ENCODE measurements at places on chromosomes 12 and 14.

GRCh38 chr12:56864318-56864717, 69.9 kb downstream of the SDR9C7 start:
- DNase-seq = no peak

DNA sequence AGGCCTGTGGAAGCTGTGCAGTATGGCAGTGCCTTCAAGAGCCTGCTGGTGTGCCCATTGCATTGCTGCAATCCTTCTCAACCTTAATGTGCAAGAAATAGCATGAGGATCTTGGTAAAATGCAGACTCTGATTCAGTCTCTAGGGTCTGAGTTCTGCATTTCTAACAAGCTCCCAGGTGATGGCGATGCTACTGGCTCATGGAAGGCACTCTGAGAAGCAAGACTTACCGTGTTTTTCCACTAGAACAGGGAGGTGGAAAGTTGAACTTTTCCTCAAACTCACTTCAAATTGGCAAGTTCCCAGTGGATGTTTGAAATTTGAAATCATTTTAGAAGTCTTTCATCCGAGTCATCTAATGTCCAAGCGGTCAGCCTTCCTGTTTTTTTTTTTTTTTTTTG, 55.5 kb downstream of the MYRFL start:
- DNase-seq = peak; percentile 47

DNA sequence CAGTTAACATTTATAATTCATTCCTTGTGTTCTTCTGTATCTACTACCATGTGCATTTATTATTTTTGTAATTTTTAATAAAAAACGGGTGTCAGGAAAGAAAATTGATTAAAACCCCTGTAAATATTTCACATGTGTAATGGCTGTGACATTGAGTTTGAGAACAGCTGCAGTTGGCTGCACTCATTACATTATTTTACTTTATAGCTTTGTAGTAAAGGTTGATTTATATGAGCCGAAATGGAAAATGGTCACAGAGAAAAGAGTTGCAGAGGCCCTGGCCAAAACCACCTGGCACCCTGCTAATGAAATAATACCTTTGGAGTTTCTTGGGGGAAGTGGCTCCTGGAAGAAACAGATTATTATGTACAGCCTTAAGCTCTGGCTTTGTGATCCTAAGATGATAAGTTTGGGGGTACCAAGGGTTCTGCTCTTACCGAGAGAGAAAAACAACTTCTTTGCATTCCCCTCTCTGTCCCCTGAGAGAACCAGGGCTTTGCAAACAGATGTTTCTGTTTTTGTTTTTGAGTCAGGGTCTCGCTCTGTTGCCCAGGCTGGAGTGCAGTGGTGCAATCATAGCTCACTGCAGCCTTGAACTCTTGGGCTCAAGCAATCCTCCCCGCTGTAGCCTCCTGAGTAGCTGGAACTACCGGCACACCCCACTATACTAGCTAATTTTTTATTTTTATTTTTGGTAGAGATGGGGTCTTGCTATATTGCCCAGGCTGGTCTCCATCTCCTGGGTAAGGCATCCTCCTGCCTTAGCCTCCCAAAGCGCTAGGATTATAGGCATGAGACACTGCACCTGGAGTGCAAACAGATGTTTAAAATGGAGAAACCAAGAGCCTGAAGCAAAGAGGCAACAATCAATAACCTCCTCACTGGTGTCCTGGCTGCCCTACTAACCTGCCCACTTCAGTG, 9.7 kb upstream of the DYNLL1 start:
- DNase-seq = no peak

DNA sequence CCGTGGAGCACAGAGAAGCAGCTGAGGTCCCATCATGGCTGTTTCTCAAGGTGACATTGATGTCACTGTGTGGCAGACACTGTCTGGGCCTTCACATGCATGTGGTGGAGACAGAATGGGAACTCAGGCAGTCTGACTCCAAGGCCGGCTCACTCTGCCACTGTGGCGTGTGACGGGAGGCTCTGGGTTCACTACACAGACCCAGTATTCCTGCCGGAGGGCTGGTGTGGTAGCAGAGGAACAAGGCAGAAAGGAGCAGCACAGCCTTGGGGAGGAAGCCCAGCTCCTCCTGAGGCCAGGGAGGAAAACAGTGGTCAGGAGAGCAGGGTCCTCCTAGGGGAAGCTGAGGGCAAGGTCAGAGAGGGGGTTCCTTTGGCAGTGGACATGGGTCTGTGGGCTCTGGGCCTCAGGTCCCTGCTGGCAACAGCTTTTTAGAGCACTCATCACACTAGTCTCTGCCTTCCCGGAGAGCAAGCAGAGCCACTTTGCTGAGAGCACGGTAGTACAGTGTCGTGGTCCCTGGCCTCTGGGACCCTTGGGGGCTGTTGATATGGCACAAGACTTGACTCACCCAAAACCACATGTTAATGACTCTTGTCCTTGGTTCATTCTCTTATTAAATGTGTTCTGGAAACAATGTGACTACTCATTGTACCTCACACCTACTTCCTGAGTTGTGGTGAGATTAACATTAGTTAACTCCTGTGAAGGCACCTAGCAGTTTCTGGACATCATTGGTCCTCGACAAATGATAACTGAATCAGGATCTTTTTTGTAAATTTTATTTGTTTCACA, 21.3 kb downstream of the DCAF4 start:
- no peak for DNase-seq

DNA sequence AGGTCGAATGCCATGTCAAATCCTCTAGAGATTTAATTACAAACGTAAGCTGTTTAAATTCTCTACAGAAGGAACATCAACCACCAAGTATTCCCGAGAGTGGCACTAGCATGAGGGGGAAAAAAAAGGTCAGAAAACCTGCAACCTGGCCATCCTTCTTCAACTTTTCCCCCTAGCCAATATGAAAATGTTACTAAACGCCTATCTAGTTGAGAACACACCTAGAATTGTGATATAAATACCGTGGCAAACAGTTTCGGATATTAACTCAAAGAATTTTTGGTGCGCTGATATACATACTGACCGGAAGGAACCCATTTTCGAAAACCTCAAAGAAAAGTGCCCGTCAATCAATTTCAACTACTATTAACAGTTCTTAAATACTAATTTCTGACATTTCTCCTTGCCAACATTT, 1.8 kb downstream of the HNRNPC start:
- DNase-seq = no peak

GRCh38 chr14:70887207-70887681, 20.0 kb upstream of the PCNX1 start:
- DNase-seq = peak; percentile 43

- peak; percentile 24 for DNase-seq
Measured at GRCh38 chr12:4272424-4273272, 914 bp upstream of the CCND2 start.

- DNase-seq = peak; percentile 86
Measured at GRCh38 chr12:42135259-42135814, 9.3 kb downstream of the GXYLT1 start.

- DNase-seq = no peak
Measured at GRCh38 chr14:46384611-46385010, 267.0 kb downstream of the RPL10L start.

- DNase-seq = peak; percentile 83
Measured at GRCh38 chr12:11941606-11942337, 129.0 kb upstream of the BCL2L14 start.

GRCh38 chr12:22722779-22723178, 97.8 kb downstream of the ETNK1 start:
- no peak for DNase-seq

- DNase-seq = no peak
Measured at GRCh38 chr12:55931317-55931779, 386 bp downstream of the DGKA start.

- DNase-seq = no peak
Measured at GRCh38 chr14:75206190-75206589, 29.8 kb upstream of the TMED10 start.

GRCh38 chr12:24705741-24706358, 243.1 kb downstream of the BCAT1 start:
- DNase-seq = peak; percentile 35

DNA sequence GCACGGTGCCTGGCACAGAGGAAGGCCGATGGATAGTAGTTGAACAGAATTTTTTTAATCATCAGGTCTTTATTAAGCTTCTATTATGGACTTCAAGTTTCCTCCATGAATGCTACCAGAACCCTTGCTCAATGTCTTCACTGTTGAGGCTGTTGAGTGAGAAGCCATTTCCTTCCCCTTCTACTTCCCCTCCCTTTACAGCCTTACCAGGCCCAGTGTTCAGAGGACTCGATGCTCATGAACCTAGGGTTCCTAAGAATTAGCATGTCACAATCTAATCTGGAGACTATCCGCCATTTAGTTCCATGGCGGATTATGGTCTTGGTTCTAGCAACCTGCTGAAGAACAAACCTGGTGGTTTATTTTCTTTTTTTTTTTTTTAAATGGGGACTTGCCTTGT, 17.7 kb downstream of the ETV6 start:
- no peak for DNase-seq

- no peak for DNase-seq
Measured at GRCh38 chr14:76113691-76114090, 38.0 kb upstream of the GPATCH2L start.

DNA sequence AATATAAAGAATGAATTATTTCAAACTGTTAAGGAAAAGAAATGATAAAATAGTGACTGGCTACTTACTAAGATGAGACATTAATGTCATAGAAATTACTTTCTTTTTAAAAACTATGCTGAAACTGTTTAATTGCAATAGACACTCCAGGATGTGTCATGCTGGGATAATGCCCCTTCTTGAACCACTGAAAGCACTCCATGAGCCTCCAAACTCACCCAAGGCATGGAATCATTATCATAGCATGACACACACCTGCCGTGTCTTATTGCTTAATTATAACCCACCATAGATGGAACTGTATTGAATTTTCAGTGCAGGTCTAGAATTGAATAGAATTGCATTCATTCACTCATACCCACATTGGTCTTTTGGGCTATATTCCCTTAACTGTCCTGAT, 4.3 kb downstream of the MBIP start:
- DNase-seq = no peak

DNA sequence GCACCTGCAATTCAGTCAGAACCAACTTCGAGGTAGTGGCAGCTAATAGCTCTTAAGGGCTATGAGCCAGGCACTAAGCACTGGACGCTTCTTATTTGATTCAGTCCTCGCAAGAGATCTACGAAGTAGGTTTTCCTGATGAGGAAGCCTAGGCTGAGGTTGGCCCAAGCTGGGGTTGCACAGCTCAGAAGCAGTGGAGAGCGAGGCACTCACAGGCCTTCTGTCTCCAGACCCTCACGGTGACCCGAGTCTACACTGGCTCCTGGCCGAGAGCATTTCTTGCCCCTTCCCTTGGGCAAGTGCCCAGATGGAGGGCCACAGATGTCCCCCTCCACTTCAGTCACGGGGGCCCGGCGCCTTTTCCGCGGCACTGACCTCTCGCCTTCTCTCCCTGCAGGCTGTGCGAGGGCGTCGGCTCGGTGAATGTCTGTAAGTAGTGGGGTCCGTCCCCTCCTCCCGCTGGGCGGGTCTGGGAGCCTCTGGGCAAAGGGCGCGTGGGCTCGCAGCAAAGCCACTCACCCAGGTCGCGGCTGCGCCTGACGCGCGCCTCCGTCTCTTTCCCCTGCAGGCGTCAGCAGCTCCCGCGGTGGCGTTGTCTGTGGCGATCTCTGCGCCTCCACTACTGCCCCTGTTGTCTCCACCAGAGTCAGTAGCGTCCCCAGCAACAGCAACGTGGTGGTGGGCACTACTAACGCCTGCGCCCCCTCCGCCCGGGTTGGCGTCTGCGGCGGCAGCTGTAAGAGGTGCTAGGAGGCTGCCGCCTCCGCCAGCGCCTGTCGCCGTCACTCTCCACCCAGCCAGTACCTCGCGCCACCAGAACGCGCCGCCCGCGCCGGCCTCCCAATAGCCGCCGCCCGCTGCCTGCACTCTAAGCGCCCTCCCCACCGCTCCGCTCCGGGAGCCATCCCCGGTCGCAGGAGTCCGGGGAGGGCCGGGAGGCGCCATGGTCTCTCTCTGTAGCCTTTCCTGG, 13.1 kb downstream of the KRT83 start:
- DNase-seq = peak; percentile 23

DNA sequence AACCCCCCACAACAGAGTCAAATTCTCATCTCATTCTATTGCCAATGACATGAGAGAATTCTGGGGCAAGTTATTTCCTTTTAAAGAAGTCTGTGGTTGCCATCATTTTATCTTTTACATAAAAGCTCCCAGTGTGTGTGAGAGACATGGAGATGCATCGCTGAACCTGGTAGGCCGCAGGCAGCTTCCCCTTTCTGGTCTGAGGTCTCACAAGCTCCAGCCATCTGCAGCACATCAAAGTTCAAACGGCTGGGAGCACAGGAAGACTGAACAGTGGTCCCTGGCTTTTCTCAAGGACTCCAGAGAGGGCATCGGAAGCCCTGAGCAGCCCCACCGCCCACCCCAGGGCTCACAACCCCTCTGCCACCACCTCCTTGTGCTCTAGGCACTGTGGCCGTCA, 141.7 kb downstream of the RIMBP2 start:
- no peak for DNase-seq

- DNase-seq = no peak
Measured at GRCh38 chr14:56633544-56633943, 53.9 kb downstream of the TMEM260 start.

DNA sequence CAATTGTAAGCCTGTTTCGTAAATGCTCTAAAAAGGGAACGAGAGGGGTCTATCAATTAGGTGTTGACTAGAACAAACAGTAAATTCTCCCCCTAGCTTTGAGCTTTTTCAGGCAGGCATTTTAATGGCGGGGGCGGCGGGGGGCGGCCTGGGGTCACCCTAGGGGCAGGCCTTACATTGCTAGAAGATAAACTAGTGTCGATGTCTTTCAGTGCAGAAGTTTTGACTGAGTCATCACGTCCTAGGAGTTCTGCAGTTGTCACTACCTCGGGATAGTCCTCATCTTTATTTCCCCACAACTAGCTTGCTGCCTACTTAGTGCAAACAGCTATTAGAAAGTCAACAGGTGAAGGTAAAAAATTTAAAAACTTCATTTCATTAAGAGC, 1.6 kb downstream of the ATP6V1D start:
- no peak for DNase-seq

GRCh38 chr12:28782812-28783211, 366.3 kb upstream of the FAR2 start:
- no peak for DNase-seq

- DNase-seq = no peak
Measured at GRCh38 chr14:61736751-61737150, 25.5 kb upstream of the SNAPC1 start.

- no peak for DNase-seq
Measured at GRCh38 chr12:124854637-124855184, 9.0 kb downstream of the SCARB1 start.

GRCh38 chr14:23099212-23099861, 4.0 kb downstream of the C14orf119 start:
- DNase-seq = no peak

GRCh38 chr12:44287545-44287944, 451.7 kb downstream of the TMEM117 start:
- peak; percentile 11 for DNase-seq

DNA sequence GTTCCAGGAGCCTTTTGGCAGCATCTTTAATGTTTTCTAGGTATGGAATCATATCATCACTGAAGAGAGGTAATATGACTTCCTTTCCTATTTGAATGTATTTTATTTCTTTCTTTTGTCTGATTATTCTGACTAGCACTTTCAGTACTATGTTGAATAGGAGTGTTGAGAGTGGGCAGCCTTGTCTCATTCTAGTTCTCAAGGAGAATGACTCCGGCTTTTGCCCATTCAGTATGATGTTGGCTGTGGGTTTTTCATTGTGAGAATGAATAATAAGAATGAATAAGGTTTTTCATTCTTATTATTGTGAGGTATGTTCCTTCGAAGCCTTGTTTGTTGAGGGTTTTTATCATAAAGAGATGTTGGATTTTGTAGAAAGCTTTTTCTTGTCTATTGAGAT, 98.9 kb downstream of the GPHN start:
- DNase-seq = no peak

- DNase-seq = no peak
Measured at GRCh38 chr12:22321018-22321605, 13.4 kb downstream of the ST8SIA1 start.

GRCh38 chr12:75455839-75456238, 24.7 kb upstream of the GLIPR1 start:
- no peak for DNase-seq
